Activated CD8-positive, alpha-beta memory T cell treated with anti-CD3 and anti-CD28 coated beads for 1 hour (primary cell): ENCODE measurements at places on chromosomes 1 and 21.

DNA sequence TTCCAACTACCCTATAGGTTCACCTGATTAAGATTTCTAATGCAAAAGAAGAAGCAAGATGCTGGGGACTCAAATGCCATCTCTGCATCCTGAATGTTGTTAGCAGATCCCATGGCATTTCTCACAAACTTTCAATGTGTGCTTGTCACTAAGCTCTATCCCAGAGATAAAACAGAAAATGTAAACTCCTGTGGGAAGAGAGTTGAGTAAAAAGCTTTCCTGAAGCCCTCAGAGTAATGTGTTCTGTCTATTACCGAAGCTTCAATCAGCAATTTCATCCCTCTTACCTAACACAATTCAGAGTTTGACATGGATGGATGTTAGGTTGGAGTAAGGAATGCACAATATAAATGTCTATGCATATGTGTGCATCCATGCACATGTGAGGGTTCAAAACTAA is 829.9 kb upstream of the PRMT6 start:
- DNase-seq: no peak

DNA sequence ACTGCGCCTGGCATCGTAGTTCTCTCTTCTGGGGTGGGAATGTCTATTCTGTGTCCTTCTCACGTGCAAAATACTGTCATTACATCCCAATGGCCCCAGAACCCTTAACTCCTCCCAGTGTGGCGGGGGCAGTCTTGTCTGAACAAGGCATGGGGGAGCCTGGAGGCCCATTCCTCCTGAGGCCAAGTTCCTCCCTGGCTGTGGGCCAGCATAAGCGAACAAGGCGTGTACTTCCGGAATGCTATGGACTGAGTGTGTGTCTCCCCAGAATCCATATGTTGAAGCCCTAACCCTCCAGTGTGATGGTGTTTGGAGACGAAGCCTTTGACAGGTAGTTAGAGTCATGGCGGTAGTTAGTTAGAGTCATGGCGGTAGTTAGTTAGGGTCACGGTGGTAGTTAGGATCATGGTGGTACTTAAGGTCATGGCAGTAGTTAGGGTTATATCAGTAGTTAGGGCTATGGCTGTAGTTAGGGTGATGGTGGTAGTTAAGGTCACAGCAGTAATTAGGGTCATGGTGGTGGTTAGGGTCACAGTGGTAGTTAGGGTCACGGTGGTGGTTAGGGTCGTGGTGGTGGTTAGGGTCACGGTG is 71.0 kb downstream of the PRKCZ start:
- no peak for DNase-seq

DNA sequence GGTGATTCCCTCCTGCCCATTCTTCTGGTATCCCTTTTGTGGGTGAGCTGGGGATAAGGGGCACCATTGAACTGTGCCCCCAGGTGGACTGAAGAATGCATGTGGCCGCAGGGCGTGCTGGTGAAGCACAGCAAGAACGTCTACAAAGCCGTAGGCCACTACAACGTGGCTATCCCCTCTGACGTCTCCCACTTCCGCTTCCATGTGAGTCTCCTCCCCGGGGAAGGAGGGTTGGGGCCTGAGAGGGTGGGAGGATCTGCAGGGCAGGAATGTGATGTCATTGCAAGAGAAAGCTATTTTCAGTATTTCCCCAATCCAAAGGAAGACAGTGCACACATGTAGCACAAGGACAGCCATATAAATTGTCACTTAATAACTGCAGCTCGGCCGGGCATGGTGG is 7.5 kb upstream of the KPNA6 start:
- DNase-seq: no peak

GRCh38 chr1:6360117-6360496 is 33.5 kb downstream of the ACOT7 start:
- no peak for DNase-seq

GRCh38 chr21:15744926-15745325 is 15.1 kb downstream of the USP25 start:
- DNase-seq: no peak

- DNase-seq: no peak
Observed at GRCh38 chr1:228147768-228148167, 2.0 kb upstream of the GJC2 start.

DNA sequence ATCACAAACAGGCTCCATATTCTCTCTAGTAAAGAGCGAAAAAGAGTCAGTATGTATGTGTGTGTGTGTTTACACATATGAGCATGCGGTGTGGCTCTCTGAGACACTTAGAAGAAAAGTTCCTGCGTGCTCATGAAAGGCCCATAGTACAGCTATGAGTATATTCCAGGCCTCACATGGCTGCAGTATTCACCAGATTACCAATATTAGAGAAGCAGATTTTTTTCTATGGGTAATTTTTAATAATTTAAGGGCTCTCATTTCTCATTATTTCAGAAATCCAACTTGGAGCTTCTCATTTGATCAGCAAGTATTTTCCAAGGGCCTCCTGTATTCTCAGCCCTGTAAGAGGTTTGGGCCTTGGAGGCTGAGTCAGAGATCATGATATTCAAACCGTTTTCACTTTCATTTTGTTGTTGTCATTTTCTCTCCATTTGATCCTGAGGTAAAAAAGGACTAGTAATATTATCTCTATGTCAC is 232.9 kb upstream of the SGIP1 start:
- no peak for DNase-seq

DNA sequence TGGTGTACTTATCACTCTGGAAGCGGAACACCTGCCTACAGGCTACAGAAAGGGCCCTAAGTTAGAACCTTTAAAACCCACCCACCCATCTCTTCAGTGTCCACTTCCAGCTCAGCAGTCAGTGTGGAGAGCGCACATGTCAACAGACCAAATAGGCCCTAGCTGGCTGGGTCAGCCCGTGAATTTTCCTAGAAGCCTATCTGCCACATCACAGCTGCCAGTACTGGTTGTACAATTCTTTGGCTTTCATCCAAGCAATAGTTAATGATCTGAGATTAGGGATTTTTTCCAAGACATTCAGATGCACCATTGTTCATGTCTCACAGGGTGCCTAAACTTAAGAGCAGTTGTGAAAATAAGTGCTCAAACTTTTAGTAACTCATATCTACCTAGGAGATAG is 197.1 kb downstream of the KCNK2 start:
- DNase-seq: no peak

- no peak for DNase-seq
Observed at GRCh38 chr1:167950569-167950968, 13.7 kb upstream of the MPC2 start.

GRCh38 chr1:29655945-29656850 is 419.9 kb downstream of the PTPRU start:
- no peak for DNase-seq

DNA sequence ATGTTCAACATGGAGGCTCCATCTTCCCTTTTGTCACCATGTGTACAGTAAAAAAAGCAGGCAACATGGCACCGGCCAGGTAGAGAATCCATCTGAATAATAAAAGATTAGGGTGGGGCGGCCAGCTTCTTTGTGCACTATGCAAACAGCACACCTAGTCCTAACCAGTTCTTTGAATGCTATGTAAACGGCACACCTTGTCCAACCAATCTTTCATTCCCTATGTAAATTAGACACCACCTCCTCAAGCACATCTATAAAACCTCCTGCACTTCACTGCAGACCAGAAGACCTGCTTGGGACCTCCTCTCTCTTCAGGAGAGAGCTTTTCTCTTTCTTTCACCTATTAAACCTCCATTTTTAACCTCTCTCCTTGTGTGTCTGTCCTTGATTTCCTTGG is 28.2 kb downstream of the TFB2M start:
- no peak for DNase-seq

GRCh38 chr1:64663668-64664067 is 81.2 kb upstream of the RAVER2 start:
- no peak for DNase-seq

- DNase-seq: no peak
Observed at GRCh38 chr1:50481142-50481736, 58.0 kb upstream of the DMRTA2 start.

GRCh38 chr1:6996371-6996770 is 211.1 kb downstream of the CAMTA1 start:
- DNase-seq: no peak

- no peak for DNase-seq
Observed at GRCh38 chr1:193634876-193635275, 448.5 kb upstream of the B3GALT2 start.

- no peak for DNase-seq
Observed at GRCh38 chr1:180173451-180173850, 18.8 kb downstream of the QSOX1 start.

- no peak for DNase-seq
Observed at GRCh38 chr1:182620924-182621585, 16.9 kb upstream of the RGS16 start.

DNA sequence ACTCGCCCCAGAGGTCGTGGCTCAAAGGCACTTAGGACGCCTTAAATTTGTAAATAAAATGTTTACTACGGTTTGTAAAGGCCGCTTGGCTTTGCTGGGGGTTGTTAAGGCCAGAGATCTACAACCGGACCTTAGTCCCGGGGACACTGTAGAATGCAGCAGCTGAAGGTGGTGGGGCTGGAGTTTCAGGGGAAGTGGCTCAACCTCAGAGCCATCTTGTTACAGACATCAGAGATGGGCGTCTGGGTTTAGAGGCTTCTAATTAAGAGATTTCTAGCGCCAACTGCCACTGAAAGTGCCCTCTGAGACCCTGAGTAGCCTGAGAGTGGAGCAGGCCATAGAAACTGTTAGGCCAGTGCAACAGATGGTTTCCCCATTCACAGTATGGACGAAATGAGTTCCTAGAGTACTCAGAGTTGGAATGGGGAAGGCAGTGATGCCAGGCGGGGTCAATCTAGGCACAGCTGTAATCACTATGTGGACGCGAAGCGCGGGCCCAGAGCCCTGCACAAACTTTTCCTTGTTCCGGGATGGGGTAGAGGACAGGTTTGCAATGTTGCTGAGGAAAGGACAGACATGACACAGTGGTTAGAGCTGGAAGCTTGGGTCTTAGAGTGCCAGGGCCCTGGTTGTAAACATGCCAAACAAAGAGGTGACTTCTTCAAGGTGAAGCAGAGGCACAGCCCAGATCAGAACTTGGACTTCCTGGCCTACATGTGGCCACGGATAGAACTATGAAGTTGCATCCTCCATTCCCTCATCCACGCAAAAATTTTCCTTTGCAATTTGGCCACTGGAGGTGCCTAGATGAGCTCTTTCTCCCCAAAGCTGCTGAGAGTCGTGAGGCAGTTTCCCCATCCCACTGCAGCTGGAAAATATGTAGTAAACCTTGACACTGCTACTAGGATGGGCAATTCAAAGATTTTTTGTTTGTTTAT is 6.0 kb downstream of the HLX start:
- DNase-seq: no peak

- DNase-seq: no peak
Observed at GRCh38 chr1:66168467-66168887, 365.5 kb upstream of the SGIP1 start.

DNA sequence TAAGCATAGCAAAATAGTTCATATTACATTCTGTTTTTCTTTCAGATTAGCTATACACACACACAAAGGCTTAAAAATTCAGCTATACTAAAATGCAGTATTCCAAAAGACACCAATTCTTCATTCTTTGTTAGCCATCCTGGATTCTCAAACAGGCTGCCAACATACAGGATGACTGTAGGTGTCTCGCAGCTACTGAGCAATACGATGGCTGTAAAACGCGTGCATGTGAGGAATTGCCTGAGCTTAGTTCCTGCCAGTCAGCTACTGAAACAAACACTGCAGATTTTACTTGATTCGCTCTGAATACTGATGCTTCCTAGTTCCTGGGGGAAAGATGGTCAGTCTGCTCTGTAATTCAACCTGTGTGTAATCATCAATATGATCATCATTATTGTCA is 24.7 kb upstream of the HMGN1 start:
- DNase-seq: no peak

GRCh38 chr1:245079021-245079609 is 75.7 kb upstream of the KIF26B start:
- DNase-seq: no peak

- DNase-seq: peak; percentile 40
Observed at GRCh38 chr1:1959840-1960479, 40.9 kb upstream of the TMEM52 start.

- no peak for DNase-seq
Observed at GRCh38 chr1:226222686-226223085, 778 bp upstream of the MIXL1 start.

DNA sequence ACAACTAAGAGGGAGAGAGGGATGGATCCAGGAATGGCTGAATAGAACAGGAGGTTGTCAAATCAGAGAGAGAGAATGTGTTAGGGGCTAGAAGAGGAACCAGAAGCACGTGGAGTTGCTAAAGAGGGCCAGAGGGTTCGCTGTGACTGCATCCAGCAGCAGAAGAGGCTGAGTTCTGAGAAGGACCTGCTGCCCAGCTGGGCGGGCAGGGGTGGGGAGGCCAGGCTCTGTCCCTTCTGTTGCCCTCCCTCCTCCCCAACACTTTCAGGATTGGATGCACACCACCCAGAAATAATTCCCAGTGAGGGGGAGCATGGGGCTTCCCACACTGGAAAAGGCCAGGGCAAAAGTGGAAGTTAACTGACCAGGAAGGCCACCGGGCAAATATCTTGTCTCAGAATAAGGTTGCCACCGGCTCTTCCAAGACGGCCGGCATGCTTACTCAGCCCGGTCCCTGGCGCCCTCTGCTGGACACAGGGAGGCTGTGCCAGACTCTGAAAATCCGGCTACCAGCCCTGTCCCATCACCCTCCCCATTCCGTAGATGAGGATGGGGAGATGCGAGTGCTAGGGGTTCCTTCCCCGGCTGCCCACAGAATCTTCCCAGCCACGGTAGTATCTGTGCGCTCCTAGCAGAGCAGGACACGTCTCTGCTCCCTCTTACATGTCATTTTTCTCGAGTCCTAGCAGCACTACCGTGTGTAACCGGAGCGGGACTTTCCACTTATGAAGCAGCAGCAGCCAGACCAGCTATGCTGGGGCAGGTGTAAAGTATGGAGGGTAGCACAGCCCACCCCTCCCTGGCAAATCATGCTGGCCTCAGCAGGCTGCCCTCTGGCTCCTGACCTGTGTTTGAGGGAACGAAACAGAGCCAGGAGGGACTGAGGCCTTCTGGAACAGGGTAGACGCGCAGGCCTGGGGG is 46.8 kb upstream of the A3GALT2 start:
- DNase-seq: peak; percentile 69

DNA sequence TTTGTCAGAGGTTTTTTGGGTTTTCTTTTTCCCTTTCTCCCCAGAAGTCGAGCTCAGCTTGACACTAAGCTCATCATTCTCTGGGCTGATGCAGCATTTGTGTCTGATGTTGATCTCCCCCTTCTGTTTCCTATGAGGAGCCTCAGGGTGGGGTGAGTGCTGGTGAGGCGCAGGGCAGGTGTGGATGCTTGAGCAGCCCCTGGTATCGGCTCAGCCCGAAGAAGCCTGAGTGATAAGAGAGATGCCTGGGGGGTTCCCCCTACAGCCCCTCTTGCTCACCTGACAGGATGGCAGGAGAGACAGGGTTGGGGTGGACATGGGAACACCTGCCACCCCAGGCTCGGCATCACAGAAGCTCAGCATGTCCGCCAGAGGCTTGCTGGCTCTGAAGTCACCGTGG is 239.0 kb downstream of the RHOU start:
- no peak for DNase-seq
